KBM-7 (cell line): ENCODE measurements at places on chromosomes 1 and 21.

DNA sequence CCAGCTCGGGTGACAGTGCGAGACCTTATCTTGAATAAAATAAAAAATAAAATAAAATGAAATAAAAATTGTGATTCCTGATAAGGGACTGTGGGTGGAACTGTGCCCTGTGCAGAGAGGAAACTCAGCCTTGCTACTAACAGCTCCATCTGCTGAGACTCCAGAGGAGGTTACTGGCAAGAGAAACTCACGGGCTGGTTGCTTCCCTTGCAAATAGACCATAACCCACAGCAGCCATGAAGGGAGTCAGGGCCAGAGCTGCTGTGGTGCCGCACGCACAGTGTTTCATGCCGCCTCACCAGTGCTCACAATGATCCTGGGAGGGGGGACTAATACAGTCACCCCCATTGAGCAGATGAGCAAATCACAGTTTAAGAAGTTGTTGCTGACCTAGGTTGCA lies 13.7 kb downstream of the ZBTB17 start:
- no peak for DNase-seq

GRCh38 chr1:109493805-109494539 lies at the start of gene CYB561D1:
CYB561D1 (plus strand) TSS chr1:109494094; CDS start chr1:109494140, 46 bp downstream.
- DNase-seq, result peak; percentile 92

DNA sequence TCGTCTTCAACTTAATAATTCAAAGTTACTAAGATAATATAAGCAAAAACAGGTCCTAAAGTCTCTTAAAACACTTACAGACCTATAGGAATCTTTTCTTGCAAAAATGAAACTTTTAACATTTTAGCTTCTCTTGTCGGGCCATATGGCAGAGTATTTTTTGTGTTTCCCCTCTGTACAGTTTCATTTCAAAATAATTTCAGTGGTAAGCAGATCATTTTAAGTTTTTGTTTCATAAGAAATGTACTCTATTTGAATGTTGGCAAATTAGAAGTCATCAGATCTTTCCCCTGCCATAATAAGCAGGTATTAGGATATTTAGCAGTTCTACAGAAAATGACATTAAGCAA lies 37.9 kb downstream of the RGL1 start:
- DNase-seq, result no peak

GRCh38 chr1:61642475-61643232 lies 82.3 kb downstream of the TM2D1 start:
- DNase-seq, result no peak

GRCh38 chr1:162070825-162071224 lies 1.3 kb downstream of the NOS1AP start:
- DNase-seq, result no peak

- DNase-seq, result no peak
Observed at GRCh38 chr1:199811163-199811562, 216.3 kb upstream of the NR5A2 start.

DNA sequence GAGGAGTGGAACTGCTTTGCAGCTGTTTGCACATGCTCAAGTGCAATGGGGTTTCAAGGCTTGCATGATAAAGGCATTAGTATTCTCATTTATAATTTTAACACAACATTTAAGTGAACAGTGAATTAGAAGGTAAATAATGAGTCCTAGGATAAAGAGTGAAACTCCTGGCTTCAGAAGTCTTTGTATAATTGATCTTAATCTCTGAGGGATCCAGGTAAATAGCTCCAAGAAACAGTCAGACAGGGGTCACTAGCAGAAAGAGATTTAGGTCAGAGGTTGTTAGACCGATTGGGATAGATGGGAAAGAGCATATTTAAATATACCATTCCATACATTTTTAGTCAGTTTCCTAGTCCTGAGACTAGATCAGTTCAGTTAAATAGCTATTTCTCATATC lies 14.1 kb upstream of the THEM4 start:
- DNase-seq, result no peak

DNA sequence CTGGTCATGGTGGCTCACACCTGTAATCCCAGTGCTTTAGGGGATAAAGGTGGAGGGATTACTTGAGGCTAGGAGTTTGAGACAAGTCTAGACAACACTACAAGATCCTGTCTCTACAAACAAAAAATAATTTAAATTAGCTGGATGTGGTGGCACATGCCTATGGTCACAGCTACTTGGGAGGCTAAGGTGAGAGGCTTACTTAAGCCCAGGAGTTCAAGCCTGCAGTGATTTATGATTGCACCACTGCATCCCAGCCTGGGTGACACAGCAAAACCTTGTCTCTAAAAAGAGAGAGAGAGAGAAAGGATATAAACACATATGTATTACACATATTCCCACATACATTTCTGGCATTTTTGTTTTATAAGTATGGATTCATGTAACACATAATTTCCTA lies 325.2 kb downstream of the DUSP10 start:
- DNase-seq, result no peak

GRCh38 chr21:36706482-36706852 lies 7.6 kb downstream of the SIM2 start:
- DNase-seq, result no peak

GRCh38 chr1:169694304-169695075 lies 16.9 kb downstream of the SELL start:
- DNase-seq, result peak; percentile 67

- no peak for DNase-seq
Observed at GRCh38 chr1:37471345-37472231, 2.8 kb upstream of the ZC3H12A start.

GRCh38 chr1:61782771-61783170 lies 40.5 kb downstream of the PATJ start:
- no peak for DNase-seq

DNA sequence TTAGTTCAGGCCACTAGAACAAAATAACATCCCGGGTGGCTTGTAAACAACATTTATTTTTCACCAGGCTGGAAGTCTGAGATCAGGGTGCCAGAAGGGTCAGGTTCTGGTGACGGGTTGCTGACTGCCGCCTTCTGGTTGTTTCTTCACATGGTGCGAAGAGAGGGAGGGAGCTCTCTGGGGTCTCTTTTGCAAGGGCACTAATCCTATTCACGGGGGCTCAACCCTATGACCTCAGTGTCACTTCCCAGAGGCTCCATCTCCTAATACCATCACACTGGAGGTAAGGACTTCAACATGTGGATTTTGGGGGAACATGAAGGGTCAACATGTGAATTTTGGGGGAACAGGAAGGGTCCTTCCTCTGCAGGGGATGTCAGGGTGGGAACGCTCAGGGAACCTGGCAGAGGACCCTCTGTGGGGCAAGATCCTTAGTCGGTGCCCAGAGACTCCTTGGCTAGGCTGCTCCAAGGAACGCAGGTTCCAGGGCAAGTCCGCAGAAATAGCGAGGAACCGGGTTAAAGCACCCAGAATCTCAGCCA lies 8.7 kb upstream of the C2CD2 start:
- no peak for DNase-seq

GRCh38 chr1:78687914-78688313 lies 38.3 kb downstream of the IFI44 start:
- no peak for DNase-seq

DNA sequence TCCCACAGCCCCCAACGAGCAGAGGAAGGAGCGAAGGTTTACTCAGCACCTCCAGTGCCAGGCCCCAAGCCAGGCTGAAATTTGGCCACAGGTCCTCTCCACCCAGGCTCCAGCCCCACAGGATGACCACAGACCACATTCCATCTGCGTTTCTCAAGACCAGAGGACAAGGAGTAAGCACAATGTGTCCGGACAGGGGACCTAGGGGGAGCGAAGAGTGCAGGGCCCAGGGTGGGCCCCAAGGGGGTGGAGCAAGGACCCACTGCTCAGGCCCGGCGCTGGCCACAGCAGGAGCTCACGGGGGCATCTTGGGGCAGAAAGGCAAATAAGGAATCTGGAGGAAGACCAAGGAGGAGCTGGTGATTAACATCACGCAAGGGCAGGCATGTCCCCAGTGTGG lies 100.5 kb downstream of the NPHP4 start:
- no peak for DNase-seq

GRCh38 chr1:21590126-21590880 lies 78.9 kb downstream of the RAP1GAP start:
- DNase-seq, result no peak

- DNase-seq, result no peak
Observed at GRCh38 chr1:230964896-230965295, 13.8 kb downstream of the TTC13 start.

- DNase-seq, result no peak
Observed at GRCh38 chr21:25118648-25119047, 488.6 kb downstream of the MRPL39 start.

DNA sequence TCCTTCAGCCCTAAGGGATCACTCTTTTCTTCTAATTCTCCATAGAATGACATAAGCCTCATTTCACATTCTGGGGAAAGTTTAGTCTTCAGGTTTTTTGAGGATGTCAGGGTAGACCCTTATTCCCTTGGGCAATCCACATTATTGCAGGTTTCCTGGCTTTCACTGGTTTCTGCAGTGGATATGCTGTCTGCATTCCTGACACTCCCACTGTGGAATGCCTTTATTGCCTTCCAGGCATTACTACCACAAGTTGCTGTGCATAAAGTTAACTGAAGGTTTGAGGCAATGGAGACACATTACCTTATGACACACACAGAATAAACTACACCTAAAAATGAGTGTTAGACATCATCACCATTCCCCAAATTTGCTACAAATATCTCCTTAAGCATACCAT lies 12.7 kb downstream of the FASLG start:
- DNase-seq, result no peak

- no peak for DNase-seq
Observed at GRCh38 chr21:41559658-41560631, 52.0 kb upstream of the TMPRSS2 start.

- no peak for DNase-seq
Observed at GRCh38 chr1:244634546-244634945, 18.4 kb upstream of the DESI2 start.

GRCh38 chr1:84773195-84773594 lies 82.9 kb upstream of the SSX2IP start:
- DNase-seq, result no peak

DNA sequence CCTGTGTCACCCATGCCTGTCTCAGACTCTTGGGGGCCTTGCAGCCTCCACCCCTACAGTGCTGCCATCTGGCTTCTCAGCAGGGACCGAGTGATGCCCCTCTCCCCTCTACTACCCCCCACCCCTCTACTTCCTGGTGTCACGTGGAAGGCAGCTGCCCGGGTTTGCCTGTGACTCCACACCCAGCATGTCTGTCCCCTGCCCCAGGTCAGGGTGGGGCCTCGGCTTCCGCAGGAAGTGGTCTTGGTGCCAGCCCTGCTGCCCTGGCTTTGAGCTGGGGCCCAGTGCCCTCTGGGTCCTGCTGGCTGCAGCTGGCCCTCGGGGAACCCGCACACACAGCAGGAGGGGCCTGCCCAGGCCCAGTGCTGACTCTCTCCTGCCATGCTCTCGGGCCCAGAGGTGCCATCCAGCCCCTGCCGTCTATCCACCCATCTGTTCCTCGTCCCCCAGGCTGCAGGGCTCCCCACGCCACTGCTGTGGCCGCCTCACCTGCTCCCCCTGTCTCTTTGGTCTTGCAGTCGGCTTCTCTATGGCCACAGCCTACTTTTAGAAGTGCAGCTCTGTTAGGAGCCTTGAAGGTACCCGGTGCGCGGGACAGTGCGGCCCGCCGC lies 24.0 kb downstream of the PLCH2 start:
- DNase-seq, result no peak
